ENCODE measurements at places on chromosomes 5 and 9.

- DNase-seq = no peak
Observed at GRCh38 chr5:145554399-145554798, 280.7 kb downstream of the PRELID2 start.

DNA sequence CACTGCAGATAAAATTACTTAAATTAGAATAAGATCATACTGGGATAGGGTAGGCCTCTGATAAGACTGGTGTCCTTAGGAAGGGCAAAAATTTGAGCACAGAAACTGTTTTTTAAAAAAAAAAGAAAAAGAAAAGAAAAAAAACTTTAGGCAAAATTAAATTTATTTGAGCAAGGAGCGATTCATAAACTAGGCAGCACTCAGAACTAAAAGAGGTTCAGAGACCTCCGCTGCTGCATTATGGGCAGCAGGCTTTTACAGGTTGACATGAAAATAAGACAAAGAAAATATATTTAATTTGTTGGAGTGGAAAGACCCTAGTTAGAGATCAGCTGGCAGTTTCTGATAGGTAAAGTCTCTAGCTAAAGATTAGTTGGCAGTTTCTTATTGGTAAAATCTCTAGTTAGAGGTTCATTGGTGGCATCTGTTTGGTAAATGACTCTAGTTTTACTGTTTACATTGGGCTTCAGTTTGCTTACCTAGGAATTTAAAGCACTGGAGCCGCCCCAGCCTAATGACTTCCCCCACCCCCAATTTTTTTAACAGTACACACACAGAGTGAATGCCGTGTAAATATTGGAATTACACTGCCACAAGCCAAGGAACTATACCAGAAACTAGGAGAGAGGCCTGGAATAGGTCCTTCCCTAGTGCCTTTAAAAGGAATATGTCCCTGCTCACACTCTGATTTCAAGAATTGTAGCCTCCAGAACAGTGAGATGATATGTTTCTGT is 4.5 kb upstream of the PLPP6 start:
- no peak for DNase-seq

DNA sequence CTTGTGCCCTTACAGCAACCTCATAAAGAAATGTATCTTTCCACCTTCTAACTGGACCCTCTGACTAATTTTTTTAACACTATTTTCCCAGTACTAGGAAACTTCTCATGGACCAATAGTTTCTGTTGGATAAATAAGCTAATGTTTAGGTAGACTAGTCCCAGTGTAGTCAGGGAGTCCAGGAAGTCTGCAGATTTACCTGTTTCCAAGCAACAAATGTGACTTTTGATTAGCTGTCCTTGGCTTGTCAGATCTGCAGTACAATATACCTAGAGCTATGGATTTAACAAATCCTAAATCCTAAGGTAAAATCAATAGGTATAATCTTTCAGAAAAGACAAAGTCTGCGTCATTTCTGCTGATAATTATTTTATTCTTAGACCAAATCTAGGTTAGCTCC is 55.7 kb downstream of the FAM174A start:
- DNase-seq = no peak

GRCh38 chr9:4904322-4905134 is 80.5 kb upstream of the JAK2 start:
- DNase-seq = no peak

DNA sequence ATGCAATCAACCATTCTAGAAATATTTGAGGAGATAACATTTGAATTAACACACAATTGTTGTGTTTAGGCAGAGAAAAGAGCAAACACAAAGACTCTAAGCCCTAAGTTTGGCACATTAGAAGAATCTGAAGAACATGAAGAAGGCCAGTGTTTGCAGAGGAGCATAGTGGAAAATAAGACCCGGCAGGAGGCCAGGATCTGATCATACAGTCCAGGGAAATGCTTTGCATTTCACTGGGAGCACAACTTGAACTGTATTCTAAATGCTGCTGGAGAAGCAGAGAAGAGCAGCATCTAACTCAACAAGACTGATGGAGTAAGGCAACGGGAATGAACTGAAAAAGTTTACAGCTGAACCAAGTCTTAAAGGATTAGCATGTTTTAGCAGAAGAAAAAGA is 463.4 kb downstream of the ZNF608 start:
- no peak for DNase-seq

DNA sequence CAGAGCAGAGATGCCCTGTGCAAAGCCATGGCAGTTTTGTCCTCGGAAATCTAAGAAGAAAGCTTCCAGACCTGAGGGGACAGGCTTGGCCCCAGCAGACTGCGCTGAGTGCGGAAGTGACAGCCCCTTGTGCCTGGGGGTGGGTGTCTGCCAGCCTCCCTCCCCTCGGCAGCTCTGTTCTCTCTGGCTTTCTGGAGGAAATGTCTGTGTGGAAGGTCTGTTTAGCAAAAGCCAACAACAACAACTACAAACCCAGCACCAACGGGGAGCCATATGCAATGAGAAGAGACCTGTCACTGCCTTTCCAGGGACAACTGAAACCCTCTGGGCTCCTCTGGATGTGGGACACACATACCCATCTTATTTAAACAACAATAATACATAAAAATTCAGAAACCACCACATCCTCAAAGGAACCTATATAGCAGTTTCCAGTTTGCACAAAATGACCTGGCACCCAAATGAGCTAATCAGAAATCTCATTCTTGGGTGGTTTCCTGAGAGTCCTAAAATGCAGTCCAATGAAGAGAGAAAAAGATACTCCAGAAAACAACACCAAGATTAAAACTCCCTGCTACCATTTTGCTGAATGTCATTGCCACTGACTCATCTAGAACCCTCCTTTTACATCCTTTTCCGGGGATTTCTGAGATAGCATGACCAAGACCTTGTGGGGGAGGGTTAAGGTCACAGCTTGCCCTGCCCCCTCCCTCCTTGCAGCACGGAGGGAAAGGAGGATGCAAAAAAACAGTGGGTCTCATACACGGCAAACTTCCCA is 97.7 kb downstream of the AK8 start:
- DNase-seq = no peak

DNA sequence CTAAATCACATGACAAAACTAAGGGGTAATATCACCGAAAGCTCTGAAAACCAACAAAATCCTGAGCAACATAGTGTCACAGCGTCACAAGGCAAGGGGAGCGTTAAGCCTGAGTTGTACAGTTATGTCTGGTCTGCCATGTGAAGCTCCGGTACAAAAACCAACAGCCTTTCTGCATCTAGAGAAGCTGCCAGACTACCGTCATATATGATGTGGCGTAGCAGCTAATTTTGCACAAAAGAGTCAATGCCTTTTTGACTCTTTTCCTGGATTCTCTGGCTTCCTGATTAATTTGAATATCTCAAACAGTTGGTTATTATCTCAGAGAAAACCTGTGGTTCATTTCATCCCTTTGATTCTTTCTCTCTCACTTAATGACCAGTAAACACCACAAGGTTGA is 16.0 kb upstream of the ATP10B start:
- DNase-seq = no peak

- no peak for DNase-seq
Observed at GRCh38 chr5:173686950-173687349, 70.5 kb upstream of the BOD1 start.

DNA sequence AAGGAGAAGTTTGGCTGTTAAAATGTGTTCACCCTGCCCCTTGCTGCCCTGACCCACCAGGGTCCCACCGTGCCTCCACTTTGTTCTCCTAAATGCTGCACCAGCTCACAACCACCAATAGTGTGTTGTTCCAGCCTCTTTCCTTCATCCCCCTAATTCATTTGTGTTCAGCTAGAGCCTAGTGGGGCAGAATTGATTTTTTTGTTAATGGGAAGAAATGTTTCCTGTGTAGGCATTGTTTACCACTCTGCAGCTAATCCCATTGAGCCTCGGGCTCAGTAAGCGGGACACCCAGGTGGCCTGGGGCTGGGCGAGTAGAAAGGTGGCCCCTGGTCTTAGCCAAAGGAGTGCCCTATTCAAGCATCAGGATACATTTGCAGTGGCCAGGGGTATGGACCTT is 127.6 kb downstream of the MVB12B start:
- DNase-seq = no peak

All from hypothalamus (tissue), 51 donors.